Non-pigmented ciliary epithelial cell (primary cell): ENCODE measurements at places on chromosomes 3 and 15.

DNA sequence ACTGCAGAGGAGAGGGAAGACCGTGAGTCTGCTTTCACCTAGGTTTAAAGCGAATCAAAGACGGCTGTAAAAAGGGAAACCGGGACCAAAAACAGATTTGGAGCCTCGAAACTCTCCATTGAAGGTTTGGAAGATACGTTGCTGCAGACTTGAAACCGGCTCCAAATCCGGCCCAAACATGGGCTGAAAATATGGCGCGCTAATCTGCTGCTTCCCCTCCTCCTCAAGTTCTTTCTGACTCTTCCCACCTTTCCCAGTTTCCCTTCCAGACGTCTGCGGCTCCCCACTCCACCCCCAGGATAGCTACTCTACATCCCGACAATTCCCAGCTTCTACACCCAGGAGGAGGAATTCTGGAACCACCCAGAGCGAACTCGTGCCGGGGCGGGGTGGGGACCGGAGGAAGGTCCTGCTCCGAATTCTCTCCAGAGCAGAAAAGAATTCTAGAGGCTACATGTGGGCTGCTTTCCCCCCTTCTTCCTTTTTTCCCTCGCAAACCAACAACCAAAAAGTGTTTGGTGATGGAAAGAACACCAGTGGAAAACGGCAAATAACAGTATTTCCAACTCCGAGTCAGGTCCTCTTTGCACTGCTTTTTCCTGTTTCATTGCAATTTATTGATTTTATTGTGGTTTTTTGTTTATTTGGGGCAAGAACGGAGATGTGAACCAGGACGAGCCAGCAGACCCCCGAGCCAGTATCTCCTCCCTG is 8.5 kb downstream of the EOMES start:
- DNase-seq = no peak

DNA sequence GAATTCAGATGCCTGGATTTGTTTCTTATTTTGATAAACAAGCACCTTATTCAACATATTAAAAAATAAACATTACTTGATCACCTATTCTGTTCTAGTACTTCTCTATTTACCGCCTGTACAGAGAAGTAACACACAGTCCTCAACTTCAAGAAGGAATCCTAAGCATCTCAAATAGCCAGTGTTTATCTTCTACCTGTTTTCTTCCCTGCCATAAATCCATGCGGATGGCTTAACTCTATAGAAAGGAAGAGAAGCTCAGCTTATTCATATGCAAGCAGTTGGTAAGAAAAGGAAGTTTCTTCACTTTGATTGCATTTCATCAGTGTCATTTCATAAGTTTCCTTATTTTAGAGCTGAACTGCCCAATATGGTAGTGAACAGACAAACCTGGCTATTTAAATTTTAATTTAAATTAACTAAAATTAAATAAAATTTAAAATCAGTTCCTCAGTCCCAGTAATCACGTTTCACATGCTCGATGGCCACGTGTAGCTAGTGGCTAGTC is 210.0 kb upstream of the PEX5L start:
- DNase-seq = no peak

- DNase-seq = no peak
Observed at GRCh38 chr15:72932472-72932871, 119.8 kb upstream of the NEO1 start.

- no peak for DNase-seq
Observed at GRCh38 chr15:74421302-74422245, 12.2 kb downstream of the SEMA7A start.

DNA sequence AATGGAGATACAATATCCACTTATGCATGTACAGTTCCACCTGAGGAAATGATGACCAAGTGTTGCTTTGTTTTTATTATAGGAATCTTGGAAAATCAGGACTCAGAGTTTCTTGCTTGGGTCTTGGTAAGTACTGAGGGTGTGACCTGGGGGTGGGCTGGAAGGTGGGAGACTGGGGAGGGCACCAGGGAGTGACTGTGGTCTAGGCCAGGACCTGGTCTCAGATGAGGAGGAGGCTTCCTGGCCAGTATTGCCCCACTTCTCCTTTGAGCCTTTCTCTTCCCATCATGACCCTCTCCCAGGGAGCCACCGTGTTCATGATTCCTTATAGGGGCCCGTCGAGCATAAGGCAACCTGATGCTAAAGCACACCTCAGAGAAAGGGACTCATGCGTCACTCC is 133.4 kb downstream of the SSR3 start:
- no peak for DNase-seq

DNA sequence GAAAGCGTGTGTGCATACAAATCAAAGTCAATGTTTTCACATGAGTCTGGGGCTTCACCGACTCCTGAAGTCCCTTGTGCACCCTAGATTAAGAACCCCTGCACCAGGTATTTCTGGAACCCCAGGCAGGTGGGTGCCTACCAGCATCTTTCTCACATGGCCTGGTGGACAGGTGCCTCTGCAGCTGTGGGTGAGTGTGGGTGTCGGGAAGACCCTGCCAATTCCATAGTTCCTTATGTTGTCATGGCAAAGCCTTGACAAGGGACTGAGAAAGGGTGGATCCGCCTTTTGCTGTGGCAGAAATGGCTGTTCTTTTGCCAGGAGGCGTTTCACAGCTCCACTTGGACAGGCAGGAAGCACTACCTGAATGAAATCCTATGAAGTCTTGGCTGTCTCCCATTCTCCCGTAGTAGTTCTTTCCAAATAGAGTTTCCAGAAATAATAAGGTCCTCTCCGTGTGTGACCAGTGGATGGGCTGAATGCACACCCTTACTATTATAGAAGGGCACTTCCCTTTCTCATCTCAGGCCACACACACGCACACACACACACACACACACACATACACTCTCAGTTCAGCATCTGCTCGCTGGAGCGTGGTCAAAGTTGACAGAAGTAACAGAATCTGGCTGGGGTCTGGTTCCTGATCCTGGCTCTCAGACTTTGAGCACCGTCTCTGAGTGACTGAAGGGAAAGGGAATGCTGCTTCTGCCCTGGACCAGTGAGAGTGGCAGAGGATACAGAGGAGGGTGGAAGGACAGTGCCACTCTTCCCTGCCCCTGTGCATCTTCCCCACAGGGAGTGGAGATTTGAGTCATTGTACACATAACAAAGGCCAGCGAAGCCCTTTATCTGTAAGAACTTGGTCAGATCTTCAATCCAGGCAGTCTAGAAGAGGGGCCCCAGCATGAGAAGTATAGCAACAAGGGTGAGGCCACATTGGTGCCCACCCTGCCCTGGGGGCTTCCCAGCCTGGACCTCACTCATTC is 38.7 kb downstream of the PDIA5 start:
- no peak for DNase-seq

DNA sequence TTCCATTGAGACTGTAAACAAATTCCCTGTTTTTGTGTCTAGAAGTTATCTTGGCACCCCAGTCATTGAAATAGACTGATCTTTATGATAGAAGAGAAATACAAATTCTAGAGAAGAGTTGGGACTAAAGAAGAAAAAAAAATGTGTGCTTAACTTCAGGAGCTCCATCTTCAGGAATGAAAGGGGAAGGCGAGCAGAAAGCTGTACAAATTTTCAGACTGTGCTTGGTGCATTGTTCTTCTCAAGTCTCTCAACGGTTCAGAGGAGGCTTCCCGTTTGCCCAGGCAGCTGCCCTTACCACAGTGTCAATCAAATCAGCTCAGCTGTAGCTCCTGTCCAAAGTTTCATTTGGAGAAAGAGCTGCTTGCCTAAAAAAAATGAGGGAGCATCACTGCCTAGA is 41.7 kb downstream of the OXSM start:
- DNase-seq = peak; percentile 18

DNA sequence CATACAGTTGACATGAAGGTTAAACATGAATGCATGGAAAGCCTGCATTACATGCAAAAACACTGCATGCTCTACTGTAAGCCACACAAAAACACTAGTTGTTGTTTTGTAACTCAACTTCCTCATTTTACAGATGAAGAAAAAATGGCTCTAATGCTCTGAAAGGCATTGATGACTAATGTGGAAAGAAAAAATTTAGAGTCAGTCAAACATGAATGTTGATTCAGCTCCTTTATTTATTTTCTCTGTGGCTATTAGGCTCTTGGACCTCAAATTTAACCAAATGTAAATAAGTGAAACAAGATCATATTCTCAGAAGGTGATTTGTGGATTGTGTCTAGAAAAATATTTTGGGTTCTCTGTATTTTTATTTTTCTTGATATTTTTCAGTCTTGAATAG is 336.7 kb upstream of the ZNF717 start:
- DNase-seq = no peak

- no peak for DNase-seq
Observed at GRCh38 chr15:44584162-44584749, 47.3 kb downstream of the EIF3J start.

- DNase-seq = no peak
Observed at GRCh38 chr3:197942956-197943556, 6.9 kb upstream of the RPL35A start.

DNA sequence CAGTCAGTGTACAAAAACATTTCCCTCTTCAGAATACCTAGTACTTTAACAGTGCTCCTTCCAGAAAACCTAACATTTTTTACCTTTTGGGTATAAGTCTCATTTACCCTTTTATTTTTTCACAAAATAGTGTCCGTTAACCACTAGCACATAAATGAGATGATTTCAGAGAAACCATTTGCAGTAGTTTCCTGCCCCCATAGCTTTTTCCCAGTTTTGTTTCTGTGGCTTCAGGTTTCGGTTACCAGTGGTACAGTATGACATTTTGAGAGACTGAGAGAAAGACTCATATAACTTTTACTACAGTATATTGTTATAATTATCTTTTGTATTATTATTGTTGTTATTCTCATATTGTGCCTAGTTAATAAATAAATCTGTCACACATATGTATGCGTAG is 6.2 kb upstream of the RBMS3 start:
- no peak for DNase-seq

DNA sequence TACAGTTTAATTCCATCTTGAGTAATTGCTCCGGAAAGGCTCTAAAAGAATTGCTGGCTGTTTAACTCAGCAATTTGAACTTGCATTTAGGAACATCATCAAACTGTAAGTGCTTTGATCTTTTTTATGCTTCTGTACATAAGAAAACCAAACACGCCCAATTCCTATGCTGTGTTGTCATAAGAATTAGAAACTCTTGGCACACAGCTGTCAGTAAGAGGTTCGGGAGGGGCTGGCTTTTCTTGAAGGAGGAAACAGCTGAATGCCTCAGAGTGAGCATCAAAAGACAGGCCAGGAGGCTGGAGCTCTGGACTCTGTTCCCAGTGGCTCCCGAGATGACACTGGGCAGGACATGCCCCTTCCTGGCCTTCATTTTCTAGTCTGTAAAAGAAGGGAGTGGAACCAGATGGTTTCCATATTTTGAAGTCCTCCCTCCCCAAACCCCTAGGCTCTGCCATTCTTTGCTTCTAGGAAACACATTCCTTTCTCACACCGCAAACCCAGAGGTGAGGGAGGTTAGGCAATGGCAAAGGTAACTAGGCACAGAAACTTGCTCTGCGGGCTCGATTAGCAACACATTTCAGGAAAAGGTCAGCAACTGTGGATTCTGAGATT is 73.7 kb upstream of the DLG1 start:
- DNase-seq = peak; percentile 71

- no peak for DNase-seq
Observed at GRCh38 chr3:152319831-152320617, 51.3 kb downstream of the MBNL1 start.

DNA sequence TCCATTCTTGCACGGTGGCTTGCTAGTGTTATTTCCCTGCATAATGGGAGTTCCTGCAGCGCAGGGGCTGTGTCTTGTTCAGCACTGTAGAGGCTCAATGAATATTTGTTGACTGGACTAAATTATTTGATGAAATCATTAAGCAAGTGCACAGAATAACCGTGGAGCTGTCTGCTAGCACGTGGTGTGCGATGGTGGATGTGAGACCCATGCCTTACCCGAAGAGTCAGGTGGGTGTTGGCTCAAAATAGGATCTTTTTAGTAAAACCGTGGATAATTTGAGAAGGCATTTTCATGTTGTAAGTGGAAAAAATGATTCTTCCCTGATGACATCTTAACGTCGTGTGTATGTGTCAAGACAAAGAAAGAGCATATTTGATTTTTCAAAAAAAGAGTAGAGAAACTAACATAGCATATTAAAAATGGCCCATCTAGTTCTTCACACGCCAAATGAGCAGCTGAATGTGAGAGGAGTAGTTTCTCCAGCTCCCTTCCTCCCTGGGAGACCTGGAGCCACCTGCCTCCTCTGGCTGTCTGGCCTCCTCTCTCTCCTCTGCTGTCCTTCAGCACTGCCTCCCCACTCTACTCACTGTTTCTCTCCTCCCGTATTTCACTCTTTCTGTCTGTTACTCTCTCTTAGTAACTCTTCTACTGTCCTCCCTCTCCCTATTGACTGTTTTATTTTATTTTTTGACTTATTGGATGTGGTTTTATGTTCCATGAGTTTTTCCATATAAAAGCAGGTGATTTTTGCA is 6.3 kb downstream of the FAM81A start:
- no peak for DNase-seq

DNA sequence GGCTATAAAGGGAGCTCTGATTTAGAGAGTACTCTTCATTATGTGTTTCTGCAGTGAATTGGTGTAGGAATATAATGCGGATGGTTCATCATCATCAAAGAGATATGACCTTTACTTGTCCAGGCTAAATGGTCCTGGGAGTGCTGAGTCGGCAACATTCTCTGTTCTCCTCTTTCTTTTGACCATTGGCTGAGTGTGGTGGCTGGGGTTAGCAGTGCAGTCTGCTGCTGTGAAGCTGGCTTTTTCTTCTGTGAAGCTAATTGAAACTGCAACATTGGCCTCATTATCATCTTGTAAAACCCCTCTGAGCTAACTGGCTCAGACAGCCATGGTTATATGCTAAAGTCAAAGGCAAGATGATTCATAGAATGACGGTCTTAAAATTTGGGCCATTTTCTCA is 83.8 kb downstream of the THRB start:
- no peak for DNase-seq

DNA sequence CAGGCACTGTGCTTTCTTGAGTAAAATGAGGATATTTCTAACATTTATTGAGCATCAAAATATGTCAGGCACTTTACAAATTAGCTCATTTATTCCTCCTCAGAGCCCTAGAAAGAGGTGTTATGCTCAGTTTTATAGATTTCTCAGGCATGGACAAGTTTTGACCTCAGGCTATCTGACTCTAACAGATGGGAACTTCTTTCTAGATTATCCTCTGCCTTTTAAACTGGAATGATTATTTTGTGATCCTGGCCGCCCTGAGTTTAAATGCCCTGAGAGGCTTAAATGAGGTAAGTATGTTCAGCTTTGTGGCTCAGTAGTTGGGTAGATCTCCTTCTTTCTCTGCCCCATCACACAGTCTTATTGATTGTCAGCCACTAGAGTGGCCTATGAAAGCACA is 32.3 kb upstream of the ATP1B3 start:
- DNase-seq = no peak

DNA sequence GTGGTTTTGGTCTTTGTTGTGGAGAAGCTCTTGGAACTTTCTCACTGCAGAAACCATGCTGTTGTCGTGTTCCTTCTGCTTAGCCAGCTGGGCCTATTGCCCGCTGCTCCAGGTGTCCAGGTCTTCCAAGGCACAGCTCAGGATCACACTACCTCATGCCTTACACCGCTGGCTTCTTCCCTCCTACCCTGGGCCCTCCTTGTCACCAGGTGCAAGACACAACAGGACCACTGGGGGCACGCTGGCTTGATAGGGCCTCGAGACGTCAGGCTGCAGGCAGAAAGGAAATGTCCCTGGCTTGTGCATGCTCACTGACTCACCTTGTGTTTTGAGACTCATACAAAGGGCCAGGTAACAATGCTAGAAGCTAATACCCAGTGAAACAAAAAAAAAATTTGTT is 32.3 kb downstream of the PAQR9 start:
- no peak for DNase-seq

GRCh38 chr3:135970506-135971116 is 5.1 kb downstream of the PPP2R3A start:
- DNase-seq = no peak

- peak; percentile 40 for DNase-seq
Observed at GRCh38 chr15:43872416-43873020, 45.7 kb downstream of the WDR76 start.
